ENCODE measurements at places on chromosomes 3 and 15. TPM values are rescaled to one million over a fixed set of nuclear protein-coding genes. Genes with fewer than 3 reads are reported as not detected.

CTXN2 gene
- total RNA-seq = not detected

OXSR1 gene
- 52.3 TPM for total RNA-seq

TMEM87A gene
- 51.9 TPM for total RNA-seq

SNX22 gene
- total RNA-seq = not detected

IVD gene
- total RNA-seq = 38.9 TPM

ANKRD63 gene
- not detected for total RNA-seq

EPB42 gene
- total RNA-seq = 0.43 TPM

PARP6 gene
- 37.6 TPM for total RNA-seq

SLC25A26 gene
- total RNA-seq = 13.0 TPM

CTXND1 gene
- total RNA-seq = not detected

CLDN11 gene
- total RNA-seq = 41.5 TPM

IQCF5 gene
- not detected for total RNA-seq

CASR gene
- total RNA-seq = not detected

PTPRG gene
- total RNA-seq = 80.4 TPM

CCR2 gene
- 1.7 TPM for total RNA-seq

SCN5A gene
- 0.32 TPM for total RNA-seq

TGM4 gene
- total RNA-seq = not detected

HRG gene
- total RNA-seq = not detected

ADCY5 gene
- 41.1 TPM for total RNA-seq

CLDN16 gene
- not detected for total RNA-seq

CCR3 gene
- not detected for total RNA-seq

PXYLP1 gene
- total RNA-seq = 13.8 TPM

ACSBG1 gene
- total RNA-seq = not detected

LRTM1 gene
- not detected for total RNA-seq

Data from posterior vena cava (tissue), 2 donors.